Body of pancreas (tissue), 4 donors: ENCODE measurements at places on chromosomes 16 and 17. TPM values are rescaled to one million over a fixed set of nuclear protein-coding genes. Genes with fewer than 3 reads are reported as not detected.
A peak's percentile ranks its signal among the peaks of the same experiment; 100 is the strongest.

DNA sequence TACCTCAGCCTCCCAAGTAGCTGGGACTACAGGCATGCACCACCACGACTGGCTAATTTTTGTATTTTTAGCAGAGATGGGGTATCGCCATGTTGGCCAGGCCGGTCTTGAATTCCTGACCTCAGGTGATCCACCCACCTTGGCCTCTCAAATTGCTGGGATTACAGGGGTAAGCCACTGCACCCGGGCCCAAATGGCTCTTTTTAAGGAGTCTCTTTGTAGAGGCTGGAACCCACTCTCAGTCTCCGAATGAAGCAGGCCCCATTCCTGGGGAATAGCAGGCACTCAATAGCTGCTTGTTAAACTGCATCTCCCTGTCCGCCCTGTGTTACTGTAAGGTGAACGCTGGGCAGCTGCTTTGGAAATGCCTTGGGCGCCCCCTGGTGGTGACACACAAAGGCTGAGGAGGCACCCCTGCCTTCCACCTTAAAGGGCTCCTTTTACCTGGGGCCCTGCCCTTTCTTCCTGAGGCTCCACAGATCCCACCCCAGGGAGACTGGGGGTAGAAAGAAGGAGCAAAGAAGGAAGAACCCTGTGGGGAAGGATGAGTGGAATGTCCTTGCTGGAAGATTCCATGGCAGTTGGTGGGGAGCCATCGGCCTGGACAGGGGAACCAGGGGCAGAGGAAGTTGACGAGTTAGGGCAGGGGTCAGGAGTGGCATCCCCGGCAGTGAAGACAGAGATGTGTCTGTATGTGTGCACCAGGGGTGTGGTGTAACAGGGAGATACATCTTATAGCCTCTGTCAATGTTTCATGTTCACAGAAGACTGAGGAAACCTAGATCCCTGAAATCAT lies 6.1 kb upstream of the SP2 start:
- peak; percentile 92 for DNase-seq

GRCh38 chr17:7716901-7717755 lies at the start of gene DNAH2:
Gene DNAH2, plus strand, starts transcription at chr17:7717744. Its CDS starts 1,991 bp downstream, at chr17:7719735.
- peak; percentile 87 for DNase-seq

GRCh38 chr17:48307814-48308411 lies 122.1 kb downstream of the SKAP1 start:
- peak; percentile 70 for DNase-seq

Gene MYH2
- total RNA-seq: not detected

Gene PTX4
- total RNA-seq: not detected
